ENCODE measurements at places on chromosomes 2 and 18. TPM values are rescaled to one million over a fixed set of nuclear protein-coding genes. Genes with fewer than 3 reads are reported as not detected.

The FBXO15 gene
- 0.96 TPM for total RNA-seq

The CASP10 gene
- total RNA-seq, result 2.9 TPM

DNA sequence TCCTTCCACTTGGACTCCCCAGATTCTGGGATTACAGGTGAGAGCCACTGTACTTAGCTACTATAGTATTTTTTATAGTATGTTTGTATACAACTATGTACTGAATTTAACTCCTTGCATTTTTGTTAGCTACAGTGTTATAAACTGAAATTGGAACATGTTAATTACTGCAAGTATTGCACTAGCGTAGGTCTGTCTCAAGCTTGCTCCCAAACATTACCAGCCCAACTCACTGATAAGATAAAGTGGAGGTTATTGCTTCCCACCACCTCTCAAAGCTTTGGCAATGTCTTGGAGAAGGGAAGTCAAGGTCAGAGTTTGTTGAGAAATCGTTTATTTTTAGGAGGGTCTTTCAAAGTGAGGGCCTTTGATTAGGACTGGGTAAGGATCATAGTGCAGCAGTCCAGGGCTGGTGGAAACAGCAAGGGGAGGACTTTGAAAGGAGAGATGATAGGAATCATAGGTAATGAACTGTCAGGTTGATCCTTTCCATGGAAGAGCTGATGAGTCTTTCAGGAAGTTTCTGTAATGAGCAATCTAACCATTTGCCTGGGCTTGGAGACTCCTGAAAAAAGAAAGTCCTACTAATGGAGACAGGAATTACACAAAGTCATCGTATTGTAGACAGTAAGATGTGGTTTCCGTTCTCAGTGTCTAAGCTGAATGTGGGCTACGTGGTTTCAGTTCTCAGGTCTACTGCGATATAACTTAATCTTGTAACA, 257.1 kb downstream of the MYO3B start:
- H3K27ac ChIP-seq, result peak overlapping the region; percentile 52
- no peak for DNase-seq
- H3K36me3 ChIP-seq, result no peaks in the 10 kb centered on the region
- peaks cover 61% of the 10 kb centered on the region for H3K27me3 ChIP-seq
- no peak overlapping the region for H3K4me3 ChIP-seq

GRCh38 chr2:29233428-29233827, 118.2 kb downstream of the CLIP4 start:
- H3K4me1 ChIP-seq, result no peaks in the 10 kb centered on the region
- no peaks in the 10 kb centered on the region for H3K36me3 ChIP-seq
- H3K27me3 ChIP-seq, result no peaks in the 10 kb centered on the region
- DNase-seq, result no peak
- H3K27ac ChIP-seq, result no peak overlapping the region

GRCh38 chr2:66121946-66122345, 313.0 kb upstream of the MEIS1 start:
- no peak for DNase-seq
- peaks cover 4% of the 10 kb centered on the region for H3K36me3 ChIP-seq
- H3K27ac ChIP-seq, result no peak overlapping the region
- peaks cover 25% of the 10 kb centered on the region for H3K4me1 ChIP-seq
- H3K27me3 ChIP-seq, result no peaks in the 10 kb centered on the region
